ENCODE measurements at places on chromosomes 3 and 15. TPM values are rescaled to one million over a fixed set of nuclear protein-coding genes. Genes with fewer than 3 reads are reported as not detected.

- peaks cover 62% of the 10 kb centered on the region for H3K36me3 ChIP-seq
- H3K27me3 ChIP-seq, result no peaks in the 10 kb centered on the region
- DNase-seq, result no peak
- H3K27ac ChIP-seq, result no peak overlapping the region
Measured at GRCh38 chr3:138230525-138230924, 43.4 kb downstream of the ARMC8 start.

Gene SRGAP3
- total RNA-seq, result 1.2 TPM

Gene NUSAP1
- total RNA-seq, result 106 TPM

Gene CATSPER2
- total RNA-seq, result 0.53 TPM

- no peaks in the 10 kb centered on the region for H3K27me3 ChIP-seq
- H3K4me1 ChIP-seq, result no peaks in the 10 kb centered on the region
- DNase-seq, result no peak
- no peak overlapping the region for H3K4me3 ChIP-seq
- H3K36me3 ChIP-seq, result no peaks in the 10 kb centered on the region
- no peak overlapping the region for H3K27ac ChIP-seq
Measured at GRCh38 chr15:27854601-27855000, 244.5 kb downstream of the OCA2 start.

- no peaks in the 10 kb centered on the region for H3K4me1 ChIP-seq
- peaks cover 20% of the 10 kb centered on the region for H3K27me3 ChIP-seq
- H3K36me3 ChIP-seq, result no peaks in the 10 kb centered on the region
- no peak overlapping the region for H3K4me3 ChIP-seq
- DNase-seq, result no peak
Measured at GRCh38 chr15:92499731-92500530, 106.2 kb downstream of the ST8SIA2 start.

- H3K36me3 ChIP-seq, result no peaks in the 10 kb centered on the region
- H3K4me1 ChIP-seq, result peaks cover 19% of the 10 kb centered on the region
- H3K4me3 ChIP-seq, result no peak overlapping the region
- DNase-seq, result no peak
- no peak overlapping the region for H3K27ac ChIP-seq
Measured at GRCh38 chr3:42515391-42515916, 13.0 kb downstream of the VIPR1 start.

DNA sequence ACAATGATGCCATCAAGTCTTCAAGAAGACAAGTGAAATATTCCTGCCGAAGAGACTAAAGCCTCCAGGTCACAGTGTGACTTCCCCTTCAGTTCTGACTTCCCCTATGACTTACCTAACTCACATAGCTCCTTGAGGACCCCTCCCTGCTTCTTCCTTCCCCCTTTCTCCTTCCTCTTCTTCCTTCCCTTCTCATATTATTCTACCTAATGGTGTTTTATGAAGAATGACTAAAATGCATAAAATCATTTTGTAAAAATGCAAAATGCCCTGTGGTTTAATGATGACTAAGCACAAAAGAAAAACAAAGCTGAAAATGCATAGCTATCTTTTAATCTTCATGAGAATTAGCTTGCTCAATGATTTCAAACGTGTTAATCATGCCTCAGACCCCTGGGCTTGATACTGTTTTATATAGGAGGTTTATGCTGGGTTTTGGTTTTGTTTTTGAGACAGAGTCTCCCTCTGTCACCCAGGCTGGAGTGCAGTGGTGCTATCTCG lies 26.1 kb upstream of the TM4SF4 start:
- no peaks in the 10 kb centered on the region for H3K27me3 ChIP-seq
- no peak overlapping the region for H3K27ac ChIP-seq
- no peaks in the 10 kb centered on the region for H3K36me3 ChIP-seq
- H3K4me1 ChIP-seq, result peaks cover 33% of the 10 kb centered on the region
